ENCODE measurements at places on chromosomes 16 and 17.

- no peak for DNase-seq
Measured at GRCh38 chr17:51763058-51763457, 395.5 kb downstream of the CA10 start.

GRCh38 chr16:11355862-11356261 is 10.6 kb downstream of the RMI2 start:
- no peak for DNase-seq

GRCh38 chr17:28244446-28244845 is 74.6 kb upstream of the TMEM97 start:
- no peak for DNase-seq

DNA sequence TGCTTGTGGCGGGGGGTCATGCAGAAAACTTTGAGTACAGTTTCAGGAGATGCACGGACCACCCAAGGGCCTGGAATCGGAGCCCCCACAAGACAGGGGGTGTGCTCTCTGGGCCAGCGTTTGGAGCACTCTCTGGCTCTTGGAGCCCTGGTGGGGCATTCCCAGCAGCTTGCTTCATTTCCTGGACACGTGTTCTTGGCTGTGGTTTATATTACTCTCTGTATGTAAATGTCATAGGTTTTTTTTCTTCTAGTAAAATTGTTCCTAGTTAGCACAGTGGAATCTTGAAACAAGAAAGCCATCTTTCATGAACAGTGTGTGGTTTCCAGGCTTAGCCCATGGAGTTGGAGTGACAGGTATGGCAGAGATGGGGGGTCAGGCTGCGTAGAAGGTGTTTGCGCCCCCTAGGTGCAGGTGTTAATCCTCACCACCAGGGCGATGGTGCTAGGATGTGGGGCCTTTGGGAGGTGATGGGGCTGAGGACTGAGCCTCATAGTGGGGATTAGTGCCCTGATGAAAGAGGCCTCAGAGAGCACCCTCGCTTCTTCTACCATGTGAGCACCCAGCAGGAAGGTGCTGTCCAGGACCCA is 79.8 kb downstream of the JPH3 start:
- DNase-seq = peak; percentile 71

DNA sequence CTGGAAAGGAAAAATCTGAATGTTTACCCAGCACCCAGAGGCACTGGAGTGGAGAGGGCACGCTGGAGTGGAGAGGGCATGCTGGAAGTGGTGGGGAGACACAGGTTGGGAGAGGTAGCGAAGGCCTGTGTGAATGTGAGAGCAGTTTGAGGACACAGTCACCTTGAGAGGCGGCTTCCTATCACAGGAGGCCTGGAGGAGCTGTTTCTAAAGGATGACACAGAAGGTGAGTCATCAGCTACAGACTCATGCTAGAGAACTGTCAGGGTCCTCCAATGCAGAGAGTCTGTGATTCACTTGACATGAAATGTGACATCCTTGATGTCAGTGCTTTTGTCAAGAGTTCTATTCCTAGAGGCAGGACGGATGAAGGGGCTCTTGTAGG is 13.8 kb downstream of the CTRL start:
- peak; percentile 48 for DNase-seq

DNA sequence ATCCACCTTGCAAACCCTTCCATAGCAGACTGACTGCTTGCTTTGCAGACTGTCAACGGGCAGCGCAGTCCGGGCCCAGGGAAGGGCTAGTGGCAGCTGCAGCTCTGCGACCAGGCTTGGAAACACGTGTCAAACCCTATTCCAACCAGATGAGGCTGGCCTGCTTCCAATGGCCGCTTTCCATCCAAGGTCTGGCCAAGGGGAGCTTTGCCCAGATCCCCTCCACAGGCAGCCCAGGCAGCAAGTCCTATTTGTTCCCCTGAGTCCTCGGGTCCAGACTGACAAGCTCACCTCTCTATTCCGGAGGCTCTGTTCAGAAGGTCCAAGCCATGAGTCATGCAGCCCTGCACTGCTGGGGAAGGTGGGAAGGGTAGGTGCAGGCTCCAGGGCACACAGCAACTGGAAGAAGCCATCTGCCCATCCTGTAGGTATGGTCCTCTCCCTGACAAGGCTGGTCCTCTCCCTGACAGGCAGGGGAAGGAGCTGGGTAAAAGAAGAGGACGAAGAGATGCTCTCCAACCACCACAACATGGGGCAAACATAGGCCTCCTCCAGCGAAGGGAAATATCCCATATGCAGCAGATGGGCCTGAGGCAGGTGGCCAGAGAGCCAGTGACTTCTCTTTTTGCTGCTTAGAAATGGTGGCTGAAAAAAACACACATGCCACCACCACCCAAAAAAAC is 22.6 kb upstream of the AXIN2 start:
- DNase-seq = no peak

DNA sequence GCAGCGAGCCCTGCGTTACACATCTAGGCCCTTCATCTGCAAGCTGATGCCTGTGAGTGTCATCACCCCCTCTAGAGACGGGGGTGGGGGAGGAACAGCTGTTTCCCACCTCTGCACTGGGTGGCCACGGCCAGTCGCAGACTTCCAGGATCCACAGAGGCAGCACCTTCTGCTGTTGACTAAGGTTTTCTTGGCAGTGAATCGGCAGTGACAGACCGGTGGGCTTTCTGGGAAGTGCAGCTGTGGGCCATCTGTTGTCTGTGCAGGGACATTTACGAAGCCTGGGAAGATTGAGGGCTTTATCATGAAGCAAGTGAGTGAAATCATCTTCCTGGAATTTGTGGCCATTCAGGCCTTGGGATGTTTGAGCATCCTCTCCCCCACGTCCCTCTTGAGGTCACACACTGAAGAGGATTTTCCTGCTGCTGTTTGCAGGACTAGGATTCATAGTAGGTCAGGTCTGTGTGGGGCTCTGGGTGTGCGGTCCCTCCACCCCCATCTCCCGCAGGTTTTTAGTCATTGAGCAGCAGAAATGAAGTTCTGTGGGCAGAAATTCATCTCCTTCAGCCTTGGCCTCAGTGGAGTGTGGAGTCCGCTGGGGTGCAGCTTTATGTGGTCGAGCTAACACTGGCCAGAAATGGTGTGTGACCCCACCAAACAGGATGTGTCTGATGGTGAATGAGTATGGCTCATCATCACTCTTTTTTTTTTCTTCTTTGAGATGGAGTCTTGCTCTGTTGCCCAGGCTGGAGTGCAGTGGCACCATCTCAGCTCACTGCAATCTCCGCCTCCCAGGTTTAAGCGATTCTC is 12.0 kb downstream of the PGS1 start:
- DNase-seq = no peak

DNA sequence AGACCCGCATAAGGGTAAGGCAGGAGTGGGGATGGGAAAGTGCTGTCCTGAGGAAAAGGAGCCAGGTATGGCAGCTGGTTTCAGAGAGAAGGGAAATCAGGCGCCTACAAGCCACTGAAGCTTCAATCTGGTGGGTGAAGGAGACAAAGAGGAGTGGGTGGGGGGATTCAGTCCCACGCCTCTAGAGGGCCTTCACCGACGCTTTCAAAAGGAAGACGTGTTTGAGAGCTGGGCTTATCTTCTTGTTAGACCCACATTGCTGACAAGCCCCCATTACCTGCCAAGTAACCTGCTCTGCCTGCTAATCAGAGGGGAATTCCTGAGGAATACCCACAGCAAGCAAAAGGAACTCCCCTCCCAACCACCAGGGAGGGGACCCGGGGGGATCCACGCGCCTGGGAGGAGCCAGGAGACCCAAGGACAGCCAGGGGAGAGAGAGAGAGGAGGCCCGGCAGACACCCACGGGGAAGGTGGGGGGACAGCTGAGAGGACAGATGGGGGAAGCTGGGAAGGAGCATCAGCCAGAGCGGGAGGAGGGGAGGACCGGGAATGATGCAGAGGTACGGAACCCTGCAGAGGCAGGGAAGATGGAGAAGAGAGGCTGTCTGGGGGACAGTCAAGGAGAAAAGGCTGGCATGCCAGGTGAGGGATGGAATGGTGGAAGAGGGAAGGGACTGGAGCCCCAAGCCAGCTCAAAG is 1.0 kb downstream of the MTMR4 start:
- no peak for DNase-seq

DNA sequence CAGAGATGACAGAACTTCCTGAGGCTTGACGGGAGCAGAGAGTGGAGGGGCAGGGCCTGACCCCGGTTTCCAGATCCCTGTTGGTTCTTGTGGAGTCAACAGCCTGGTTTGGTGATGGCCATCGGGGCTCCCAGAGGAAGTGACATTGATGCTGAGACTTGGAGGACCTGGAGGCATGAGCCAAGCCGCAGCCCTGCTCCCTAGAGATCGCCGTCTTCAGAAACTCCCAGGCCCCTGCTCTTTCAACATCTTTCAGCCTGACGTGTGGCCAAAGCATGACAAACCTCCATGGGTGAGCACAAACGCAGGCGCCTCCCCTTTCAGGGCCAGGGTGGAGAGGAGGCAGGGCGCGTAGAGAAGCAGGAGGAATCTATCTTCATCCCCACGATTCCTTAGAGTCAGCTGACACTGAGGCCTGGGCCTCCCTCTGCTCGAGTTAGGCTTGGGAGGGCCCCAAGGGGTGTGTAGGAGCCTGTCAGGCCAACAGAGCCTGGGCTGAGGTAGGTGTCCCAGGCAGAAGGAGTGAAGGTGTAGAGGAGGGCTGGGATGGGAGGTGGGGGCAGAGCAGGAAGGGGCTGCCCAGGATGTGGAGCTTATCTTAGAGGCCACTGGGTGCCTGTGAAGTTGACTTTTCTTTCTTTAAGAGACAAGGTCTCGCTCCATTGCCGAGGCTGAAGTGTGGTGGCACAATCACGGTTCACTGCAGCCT is 56.1 kb upstream of the MED9 start:
- DNase-seq = no peak

- DNase-seq = no peak
Measured at GRCh38 chr16:79534143-79534542, 66.4 kb downstream of the MAF start.

DNA sequence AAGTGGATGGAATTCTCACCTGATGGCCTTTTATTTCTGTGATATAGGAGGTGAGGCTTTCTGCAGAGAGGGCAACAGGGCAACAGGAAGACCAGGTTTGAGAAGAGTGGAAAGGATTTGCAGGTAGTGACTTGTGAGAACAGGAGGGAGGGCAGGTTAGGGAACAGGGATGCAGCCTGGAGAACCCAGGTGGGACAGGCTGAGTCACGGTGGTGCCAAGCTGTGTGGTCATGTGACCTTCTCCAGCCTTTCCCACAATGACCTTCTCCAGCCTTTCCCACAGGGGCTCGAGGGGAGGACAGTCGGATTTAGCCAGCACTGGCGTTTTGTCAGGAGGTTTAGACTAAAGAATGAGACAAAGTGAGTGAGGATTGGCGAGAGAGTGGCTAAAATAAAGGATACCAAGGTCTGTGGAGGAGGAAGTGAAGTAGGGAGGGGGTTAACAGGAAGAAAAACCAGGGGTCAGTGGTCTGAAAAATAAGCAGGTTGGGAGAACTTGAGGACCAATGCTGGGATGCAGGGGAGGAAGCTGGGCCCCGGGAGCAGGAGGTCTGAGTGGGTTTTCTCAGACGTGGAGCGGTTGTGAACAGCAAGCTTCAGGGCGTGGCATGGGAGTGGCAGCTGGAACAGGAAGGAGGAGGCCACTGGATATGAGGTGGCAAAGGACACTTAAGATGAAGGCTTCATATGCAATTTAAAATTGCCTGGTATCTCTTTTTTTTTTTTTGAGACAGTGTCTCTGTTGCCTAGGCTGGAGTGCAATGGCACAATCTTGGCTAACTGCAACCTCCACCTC is 37.7 kb downstream of the DNAH2 start:
- peak; percentile 4 for DNase-seq

Data from inflammatory macrophage treated with lipopolysaccharide for 4 hours (primary cell).